Activated CD4-positive, alpha-beta T cell treated with anti-CD3 and anti-CD28 coated beads, Interleukin-2, amount 10 ng/mL, durations not matched to agents 7 days and 5 days (primary cell): ENCODE measurements at places on chromosomes 2 and 18. TPM values are rescaled to one million over a fixed set of nuclear protein-coding genes. Genes with fewer than 3 reads are reported as not detected.

ZNF892 gene
- 4.0 TPM for total RNA-seq

HOXD12 gene
- not detected for total RNA-seq

DLX2 gene
- total RNA-seq = not detected

ORMDL1 gene
- 81.1 TPM for total RNA-seq

DLGAP1 gene
- total RNA-seq = 0.10 TPM

DNA sequence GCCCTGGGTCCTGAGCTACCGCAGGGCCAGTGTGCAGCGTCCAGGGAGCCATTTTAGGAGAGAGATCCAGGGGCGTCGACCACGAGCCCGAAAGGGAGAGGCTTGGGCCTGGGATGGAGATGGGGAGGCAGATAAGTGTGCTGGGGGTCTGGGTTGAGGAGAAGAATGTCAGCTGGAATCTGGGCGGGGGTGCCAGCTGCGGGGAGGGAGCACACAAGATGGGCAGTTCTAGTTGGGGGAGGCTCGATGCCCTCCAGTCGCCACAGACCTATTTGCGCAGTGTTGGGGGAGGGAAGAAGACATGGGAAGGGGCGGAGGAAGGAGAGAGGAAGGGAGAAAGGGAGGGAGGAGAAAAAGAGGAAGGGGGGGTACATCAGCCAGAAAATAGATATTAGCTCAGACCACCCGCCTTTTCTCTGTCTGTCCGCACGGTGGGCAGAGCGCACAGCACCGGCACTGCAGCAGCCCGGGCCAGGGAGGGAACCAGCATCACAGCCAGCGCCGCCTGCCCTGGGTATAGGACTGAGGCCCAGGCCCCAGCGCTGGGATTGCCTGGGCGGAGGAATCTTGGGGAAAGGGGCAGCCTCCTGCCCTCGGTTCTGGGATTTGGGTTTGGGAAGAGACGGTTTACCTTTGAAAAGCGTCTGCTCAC lies 1.9 kb upstream of the HOXD11 start:
- peaks cover 84% of the 10 kb centered on the region for H3K27me3 ChIP-seq
- H3K36me3 ChIP-seq = peaks cover 2% of the 10 kb centered on the region
- DNase-seq = no peak
- H3K27ac ChIP-seq = peak overlapping the region; percentile 61

- H3K36me3 ChIP-seq = no peaks in the 10 kb centered on the region
- H3K4me1 ChIP-seq = no peaks in the 10 kb centered on the region
- no peak overlapping the region for H3K4me3 ChIP-seq
- peaks cover 8% of the 10 kb centered on the region for H3K27me3 ChIP-seq
- no peak for DNase-seq
Measured at GRCh38 chr2:18368008-18368407, 192.4 kb downstream of the RDH14 start.

DNA sequence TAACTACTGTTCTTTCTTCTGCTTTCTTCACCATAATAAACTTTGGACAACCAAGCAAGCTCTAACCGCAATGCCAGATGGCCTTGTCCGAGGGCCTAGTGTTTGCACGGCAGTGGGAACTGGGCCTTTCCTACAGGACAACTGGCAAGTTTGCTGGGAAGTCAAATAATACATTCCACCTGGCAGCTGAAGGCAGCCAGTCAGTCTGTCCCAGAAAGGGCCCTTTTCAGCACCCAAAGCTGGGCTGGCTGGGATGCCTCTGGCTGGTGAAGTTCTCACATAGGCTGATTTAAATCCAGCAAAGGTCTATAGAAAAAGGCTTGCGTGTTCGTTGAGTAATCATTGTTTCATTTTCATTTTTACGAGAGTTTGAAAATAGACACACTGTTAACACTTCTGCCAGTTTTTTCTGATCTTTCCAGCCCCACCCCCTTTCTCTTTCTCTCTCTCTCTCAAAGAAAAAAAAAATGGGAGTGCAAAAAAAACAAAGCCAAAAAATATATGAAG lies 110.0 kb upstream of the EPAS1 start:
- DNase-seq = peak; percentile 60
- H3K36me3 ChIP-seq = peaks cover 7% of the 10 kb centered on the region
- peak overlapping the region; percentile 97 for H3K27ac ChIP-seq
- H3K4me1 ChIP-seq = peaks cover 19% of the 10 kb centered on the region
- H3K27me3 ChIP-seq = no peaks in the 10 kb centered on the region
- peak overlapping the region; percentile 65 for H3K4me3 ChIP-seq

DNA sequence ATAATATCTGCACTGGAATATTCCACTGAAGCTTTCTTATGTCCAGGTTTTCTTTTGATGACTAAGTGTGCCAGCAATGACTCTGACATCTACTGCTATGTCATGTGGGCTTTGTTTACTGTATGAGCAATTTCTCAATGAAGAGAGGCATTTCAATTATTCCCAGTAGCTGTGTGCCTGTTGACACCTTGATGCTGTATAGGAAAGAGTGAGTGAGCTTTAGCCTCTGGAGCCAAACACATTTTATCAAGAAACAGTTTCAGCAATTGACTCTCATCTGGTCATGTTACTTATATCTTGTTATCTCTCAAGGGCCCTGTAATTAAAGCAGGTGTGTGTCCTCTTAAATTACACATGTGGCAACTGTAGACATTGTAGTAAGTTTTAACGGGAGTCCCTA lies 493.2 kb upstream of the FANCL start:
- no peaks in the 10 kb centered on the region for H3K36me3 ChIP-seq
- no peak overlapping the region for H3K4me3 ChIP-seq
- DNase-seq = no peak
- H3K4me1 ChIP-seq = no peaks in the 10 kb centered on the region

DNA sequence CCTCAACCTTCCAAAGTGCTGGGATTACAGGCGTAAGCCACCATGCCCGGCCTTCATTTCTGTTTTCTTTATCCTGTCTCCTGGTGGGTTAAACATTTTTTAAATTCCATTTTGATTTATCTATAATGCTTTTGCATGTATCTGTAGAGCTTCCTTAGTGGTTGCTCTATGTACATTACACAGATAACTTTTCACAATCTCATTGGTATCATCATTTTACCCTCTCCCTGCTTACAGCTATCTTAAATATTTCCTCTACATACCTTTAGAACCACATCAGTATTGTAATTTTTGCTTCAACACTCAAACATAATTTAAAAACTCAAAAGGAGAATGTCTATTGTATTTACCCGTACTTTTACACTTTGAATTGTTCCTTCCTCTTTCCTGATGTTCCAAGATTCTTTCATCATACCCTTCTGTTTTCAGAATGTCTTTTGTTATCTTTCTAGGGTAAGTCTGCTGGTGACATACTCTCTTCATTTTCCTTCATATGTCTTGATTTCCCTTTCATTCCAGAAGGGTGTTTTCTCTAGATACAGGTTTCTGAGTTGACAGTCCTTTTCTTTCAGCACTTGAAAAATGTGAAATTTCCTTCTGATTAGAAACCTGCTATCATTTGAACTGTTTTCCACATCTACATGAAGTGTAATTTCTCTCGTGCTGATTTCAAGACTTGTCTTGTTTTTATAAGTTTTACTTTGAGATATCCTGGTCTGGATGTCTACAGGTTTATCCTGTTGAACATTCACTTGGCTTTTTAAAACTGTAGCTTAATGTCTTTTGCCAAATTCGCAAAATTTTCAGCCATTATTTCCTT lies 21.9 kb downstream of the PPP3R1 start:
- no peak overlapping the region for H3K27ac ChIP-seq
- no peaks in the 10 kb centered on the region for H3K27me3 ChIP-seq
- no peaks in the 10 kb centered on the region for H3K36me3 ChIP-seq
- no peak for DNase-seq
- no peak overlapping the region for H3K4me3 ChIP-seq

DNA sequence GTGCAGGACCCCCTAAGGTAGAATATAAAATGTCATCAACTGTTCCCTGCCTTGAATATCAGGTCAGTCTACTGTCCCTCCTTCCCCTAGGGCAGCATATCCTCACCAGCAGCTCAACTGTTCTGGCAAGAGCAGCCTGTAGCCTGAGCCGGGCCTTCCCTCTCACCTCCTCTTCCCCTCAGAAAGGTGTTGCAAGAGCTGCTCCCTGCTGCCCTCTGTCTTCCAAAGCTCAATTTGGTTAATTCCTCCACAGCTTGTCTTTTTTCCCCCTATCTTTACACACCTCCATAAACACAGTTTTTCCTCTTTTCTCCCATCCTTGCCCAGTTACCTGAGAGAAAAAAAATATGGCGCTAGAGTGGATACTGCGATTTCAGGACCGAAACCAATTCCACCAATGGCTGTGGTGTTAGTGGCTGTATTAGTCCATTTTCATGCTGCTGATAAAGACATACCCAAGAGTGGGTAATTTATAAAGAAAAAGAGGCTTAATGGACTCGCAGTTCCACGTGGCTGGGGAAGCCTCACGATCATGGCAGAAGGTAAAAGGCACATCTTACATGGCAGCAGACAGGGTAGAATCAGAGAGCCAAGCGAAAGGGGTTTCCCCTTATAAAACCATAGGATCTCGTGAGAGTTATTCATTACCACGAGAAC lies 184.7 kb downstream of the MREG start:
- H3K4me1 ChIP-seq = peaks cover 12% of the 10 kb centered on the region
- no peak overlapping the region for H3K27ac ChIP-seq
- H3K27me3 ChIP-seq = peaks cover 11% of the 10 kb centered on the region
- DNase-seq = peak; percentile 57
- no peak overlapping the region for H3K4me3 ChIP-seq
- H3K36me3 ChIP-seq = no peaks in the 10 kb centered on the region

DNA sequence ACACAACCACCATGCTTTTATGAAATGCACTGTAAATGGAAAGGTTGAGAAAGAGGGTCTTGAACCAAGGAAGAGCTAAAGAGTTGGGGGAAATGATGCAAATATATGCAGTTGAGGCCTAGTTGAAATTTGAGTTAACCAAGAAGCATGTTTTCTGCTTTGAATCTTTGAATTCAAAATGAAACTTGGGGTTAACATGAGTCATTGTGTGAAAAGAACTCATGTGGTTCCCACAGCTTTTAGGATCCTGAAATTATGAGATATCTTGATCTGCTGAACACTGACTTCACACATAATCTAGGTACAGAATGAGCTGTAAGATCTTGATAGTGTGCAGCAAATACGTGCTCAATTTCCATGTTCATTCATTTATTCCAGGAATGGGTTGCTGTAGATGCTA lies 422.9 kb upstream of the TRIB2 start:
- H3K4me3 ChIP-seq = no peak overlapping the region
- H3K27ac ChIP-seq = peak overlapping the region; percentile 84
- DNase-seq = peak; percentile 26
- H3K27me3 ChIP-seq = peaks cover 16% of the 10 kb centered on the region
- peaks cover 47% of the 10 kb centered on the region for H3K4me1 ChIP-seq

DNA sequence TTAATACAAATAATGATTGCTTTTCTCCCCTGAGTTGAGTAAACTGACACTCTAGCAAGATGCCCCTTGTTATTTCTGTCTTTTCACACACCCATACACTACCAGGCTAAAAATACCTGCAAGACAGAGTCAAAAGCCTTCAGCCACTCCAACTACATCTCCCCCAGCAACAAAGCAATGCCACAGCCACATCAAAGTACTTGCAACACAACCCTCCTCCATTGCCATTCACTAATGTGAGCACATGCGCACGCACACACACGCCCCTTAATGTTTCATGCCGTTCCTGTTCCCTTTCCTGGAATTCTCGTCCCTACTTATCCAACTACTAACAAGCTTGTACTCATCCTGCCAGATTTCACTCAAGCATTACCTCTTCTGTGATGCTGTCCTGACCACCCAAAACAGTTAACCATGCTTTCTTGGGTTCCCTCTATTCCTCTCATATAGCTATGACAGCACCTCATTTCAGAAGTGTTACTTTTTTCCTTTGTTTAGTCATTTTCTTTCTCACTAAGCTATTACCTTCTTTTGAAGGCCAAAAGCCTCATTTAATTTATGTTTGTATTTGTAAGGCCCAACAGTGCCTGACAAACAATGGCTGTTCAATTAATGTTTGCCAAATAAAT lies 29.6 kb downstream of the SLC25A12 start:
- peaks cover 27% of the 10 kb centered on the region for H3K36me3 ChIP-seq
- DNase-seq = peak; percentile 41
- peaks cover 9% of the 10 kb centered on the region for H3K4me1 ChIP-seq
- H3K4me3 ChIP-seq = no peak overlapping the region
- no peak overlapping the region for H3K27ac ChIP-seq
- no peaks in the 10 kb centered on the region for H3K27me3 ChIP-seq

GRCh38 chr18:63339920-63340484 lies 20.4 kb upstream of the BCL2 start:
- H3K4me3 ChIP-seq = no peak overlapping the region

DNA sequence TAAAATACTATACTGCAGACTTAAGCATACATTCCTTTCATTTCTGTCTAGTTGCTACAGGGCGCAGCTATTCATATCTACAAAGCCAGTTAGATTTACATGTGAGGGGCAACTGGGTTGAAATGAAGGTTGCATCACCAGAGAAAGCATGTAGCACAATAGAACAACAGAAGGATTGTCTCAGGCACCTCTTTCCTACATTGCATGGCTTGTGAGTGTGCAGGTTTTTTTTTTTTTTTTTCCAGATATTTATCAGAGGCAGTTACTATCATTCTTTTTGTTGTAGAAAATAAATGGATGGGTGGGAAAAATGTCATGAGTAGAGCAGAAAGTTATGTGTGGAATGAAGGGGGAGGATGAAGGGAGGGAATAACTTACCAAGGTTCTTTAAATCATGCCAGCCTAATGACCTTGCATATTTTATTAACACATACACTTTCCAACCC lies 86.8 kb downstream of the ERBB4 start:
- no peaks in the 10 kb centered on the region for H3K36me3 ChIP-seq
- no peaks in the 10 kb centered on the region for H3K4me1 ChIP-seq
- no peak overlapping the region for H3K4me3 ChIP-seq
- no peaks in the 10 kb centered on the region for H3K27me3 ChIP-seq

- no peak for DNase-seq
- peaks cover 10% of the 10 kb centered on the region for H3K27me3 ChIP-seq
- no peaks in the 10 kb centered on the region for H3K36me3 ChIP-seq
- no peak overlapping the region for H3K4me3 ChIP-seq
Measured at GRCh38 chr2:74824679-74825078, 9.2 kb upstream of the HK2 start.

DNA sequence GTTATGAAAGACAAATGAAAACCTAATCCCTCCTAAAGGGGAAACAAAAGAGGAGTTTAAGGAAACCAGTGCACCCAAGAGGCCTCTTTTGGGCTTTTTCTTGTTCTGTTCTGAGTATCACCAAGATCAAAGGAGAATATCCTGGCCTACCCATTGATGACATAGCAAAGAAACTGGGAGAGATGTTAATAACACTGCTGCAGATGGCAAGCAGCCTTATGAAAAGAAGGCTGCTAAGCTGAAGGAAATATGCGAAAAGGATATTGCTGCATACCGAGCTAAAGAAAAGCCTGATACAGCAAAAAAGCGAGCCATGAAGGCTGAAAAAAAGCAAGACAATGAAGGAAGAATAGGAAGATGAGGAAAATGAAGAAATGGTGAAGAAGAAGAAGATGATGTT lies 23.6 kb upstream of the STAT4 start:
- DNase-seq = no peak
- H3K4me1 ChIP-seq = peaks cover 48% of the 10 kb centered on the region
- H3K4me3 ChIP-seq = no peak overlapping the region
- no peaks in the 10 kb centered on the region for H3K27me3 ChIP-seq
- H3K27ac ChIP-seq = no peak overlapping the region

GRCh38 chr18:72652990-72653593 lies 109.0 kb upstream of the CBLN2 start:
- no peak overlapping the region for H3K4me3 ChIP-seq
- H3K27ac ChIP-seq = no peak overlapping the region
- DNase-seq = peak; percentile 56
- H3K36me3 ChIP-seq = no peaks in the 10 kb centered on the region
- H3K4me1 ChIP-seq = no peaks in the 10 kb centered on the region

- no peaks in the 10 kb centered on the region for H3K27me3 ChIP-seq
- peak overlapping the region; percentile 72 for H3K4me3 ChIP-seq
- peak overlapping the region; percentile 96 for H3K27ac ChIP-seq
- peaks cover 42% of the 10 kb centered on the region for H3K36me3 ChIP-seq
- DNase-seq = peak; percentile 71
Measured at GRCh38 chr18:12839526-12840196, 44.4 kb downstream of the PTPN2 start.
